ENCODE measurements at places on chromosomes 1 and 21.
A peak's percentile ranks its signal among the peaks of the same experiment; 100 is the strongest.

DNA sequence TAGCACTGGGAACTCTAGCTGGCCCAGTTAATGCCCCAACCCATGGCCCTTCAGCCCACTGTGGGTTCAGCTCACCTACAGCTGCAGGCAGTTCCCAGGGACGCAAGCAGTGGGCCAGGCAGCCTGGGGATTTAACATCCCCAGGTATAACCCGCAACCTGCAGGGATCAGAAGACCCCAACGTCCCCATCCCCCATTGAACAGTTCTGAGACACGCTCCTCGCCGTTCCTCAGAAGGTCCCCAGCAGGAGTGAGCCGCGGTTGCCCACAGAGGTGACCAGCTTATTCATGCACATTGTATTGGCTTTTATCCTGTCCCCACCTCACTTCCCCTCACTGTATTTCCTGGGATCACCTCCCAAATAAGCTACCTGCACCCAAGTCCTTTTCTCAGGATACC is 5.0 kb upstream of the MATN1 start:
- no peak for DNase-seq

DNA sequence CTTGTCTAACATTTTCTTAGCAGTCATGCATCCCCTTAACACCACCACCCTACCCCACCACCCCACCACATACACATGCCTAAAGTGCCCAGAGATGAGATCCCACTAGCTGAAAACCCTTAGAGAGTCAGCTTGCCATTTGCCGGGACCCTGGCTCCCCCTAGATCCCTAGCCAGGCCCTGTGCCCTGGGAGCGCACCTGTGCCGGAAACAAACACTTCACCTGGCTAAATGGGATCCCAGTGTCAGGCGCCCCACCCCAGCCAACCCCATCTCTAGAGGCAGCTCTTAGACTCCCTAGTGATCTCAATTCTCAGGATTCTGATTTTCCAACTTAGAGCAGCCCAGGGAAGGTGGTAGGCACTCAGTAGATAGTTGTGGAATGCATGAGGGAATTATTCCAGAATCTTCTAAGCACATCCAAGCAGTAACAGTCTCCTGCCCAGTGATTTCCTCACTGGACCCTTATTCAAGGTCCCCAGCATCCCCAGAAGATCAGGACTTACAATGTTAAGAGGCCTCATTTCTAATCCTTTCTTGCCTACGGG is 105.2 kb downstream of the LAMC2 start:
- no peak for DNase-seq

- DNase-seq = no peak
These were observed 60.2 kb downstream of the PCP4 start for GRCh38 chr21:39927304-39927886.

- no peak for DNase-seq
These were observed 39.9 kb upstream of the CSF3R start for GRCh38 chr1:36522461-36523229.

GRCh38 chr1:32448773-32449456 is 16.0 kb upstream of the ZBTB8B start:
- DNase-seq = no peak

DNA sequence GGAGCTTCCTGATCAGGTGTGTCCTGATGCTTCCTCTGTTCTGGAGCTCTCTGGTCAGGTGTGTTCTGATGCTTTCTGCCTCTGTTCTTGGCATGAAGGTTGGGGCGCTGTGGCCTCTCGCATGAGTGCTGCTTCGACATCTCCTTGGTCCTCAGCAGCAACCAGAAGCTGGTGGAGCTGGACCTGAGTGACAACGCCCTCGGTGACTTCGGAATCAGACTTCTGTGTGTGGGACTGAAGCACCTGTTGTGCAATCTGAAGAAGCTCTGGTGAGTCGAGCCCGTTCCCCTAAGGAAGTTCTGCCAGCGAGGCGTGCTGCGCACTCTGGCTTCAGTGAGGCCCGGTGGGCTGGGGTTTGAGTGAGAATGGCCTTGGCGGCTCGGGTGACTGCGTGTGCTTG is 18.0 kb downstream of the NLRP3 start:
- no peak for DNase-seq

GRCh38 chr1:94528299-94528698 is 13.3 kb downstream of the F3 start:
- peak; percentile 65 for DNase-seq

DNA sequence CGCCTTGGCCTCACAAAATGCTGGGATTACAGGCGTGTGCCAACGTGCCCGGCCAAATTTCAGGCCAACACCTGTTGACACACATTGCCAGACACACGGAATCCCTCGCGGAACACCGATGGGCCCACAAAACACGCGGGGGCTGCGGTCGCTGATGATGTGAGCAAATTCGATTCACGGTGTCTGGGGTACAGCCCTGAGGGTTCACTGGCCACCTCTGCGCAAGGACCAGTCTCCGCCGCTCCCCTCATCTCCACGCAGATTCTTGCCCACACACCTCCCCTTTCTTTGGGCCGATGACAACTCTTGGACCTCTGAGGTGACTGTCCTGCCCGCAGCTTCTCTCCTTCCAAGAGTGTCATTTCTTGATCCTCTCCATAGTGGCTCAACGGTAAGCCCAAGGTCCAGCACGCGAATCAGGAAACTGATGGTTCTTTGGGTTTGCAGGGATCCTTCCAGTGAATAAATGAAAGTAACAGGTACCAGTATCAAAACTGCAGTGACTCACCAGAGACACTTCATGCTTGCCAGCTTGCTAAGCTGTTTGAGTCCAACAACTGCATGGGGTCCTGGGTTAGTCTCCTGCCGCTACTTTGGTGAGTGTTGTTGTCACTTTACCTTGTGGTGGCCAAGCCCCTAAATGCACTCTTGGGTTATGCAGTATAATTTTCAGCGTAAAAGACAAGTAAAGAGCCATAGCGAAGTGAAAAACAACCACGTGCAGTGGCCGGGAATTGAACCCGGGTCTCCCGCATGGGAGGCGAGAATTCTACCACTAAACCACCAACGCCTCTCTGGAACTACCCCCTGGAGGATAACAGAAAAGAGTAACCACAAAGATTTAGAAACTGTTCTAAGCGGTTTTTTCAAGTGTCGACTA is 11.0 kb upstream of the RNU1-3 start:
- peak; percentile 47 for DNase-seq

DNA sequence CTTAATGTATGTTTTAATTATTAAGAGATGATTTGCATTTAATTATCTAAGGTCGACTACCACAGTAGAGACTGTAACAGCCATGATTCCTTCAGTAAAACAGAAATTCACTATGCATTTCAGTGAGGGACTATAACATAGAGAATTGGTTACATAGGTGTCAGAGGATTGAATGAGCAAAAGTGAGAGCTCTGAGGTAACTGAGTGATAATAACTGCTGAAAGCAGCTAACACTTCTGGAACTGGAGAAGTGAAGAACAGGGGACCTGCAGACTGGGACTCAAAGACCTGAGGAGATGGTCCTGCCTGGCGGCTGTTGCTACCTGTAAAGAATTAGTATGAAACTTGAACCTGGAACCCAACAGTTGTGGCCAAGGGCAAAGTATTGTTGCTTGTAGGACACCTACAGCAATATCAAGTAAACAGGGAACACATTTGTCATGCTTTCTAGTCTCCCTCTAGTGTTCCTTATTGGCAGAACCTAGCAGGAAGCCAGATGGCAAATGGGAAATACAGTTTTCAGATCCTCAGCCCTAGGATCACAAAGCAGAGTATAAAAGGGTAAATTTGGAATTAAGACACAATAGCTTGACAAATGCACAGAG is 110.6 kb downstream of the HS2ST1 start:
- DNase-seq = peak; percentile 43

- no peak for DNase-seq
These were observed 10.4 kb upstream of the NEK2 start for GRCh38 chr1:211685823-211686222.

GRCh38 chr1:99599678-99600175 is 46.2 kb upstream of the PALMD start:
- DNase-seq = peak; percentile 88

- DNase-seq = no peak
These were observed 989.0 kb downstream of the PLA2G4A start for GRCh38 chr1:187817782-187818181.

DNA sequence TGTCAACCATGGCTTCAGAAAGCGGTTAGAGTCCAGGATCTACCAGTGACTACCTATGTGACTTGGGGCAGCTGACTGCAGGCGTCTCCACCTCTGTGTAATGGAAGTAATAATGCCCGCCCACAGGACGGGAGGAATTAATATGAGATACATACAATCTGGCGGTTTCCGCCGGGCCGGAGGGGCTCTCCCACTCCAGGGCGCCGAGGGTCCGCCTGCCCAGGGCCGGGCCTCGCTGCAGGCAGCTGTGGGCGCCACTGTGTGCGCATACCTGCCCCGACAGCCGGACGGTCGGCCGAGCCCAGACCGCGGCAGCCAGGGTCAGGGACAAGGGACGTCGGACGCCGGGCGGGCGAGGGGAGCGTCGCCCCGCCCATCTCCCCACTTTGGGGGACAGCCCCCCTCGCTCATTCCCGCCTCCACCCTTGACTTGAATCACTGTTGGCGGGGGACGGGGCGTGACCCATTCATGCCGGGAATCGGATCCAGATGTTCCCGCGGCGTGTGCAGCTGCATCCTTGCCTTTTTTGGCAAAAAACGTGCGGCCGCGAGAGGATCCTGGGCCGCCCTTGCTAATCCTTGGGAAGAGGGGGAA is 6.0 kb upstream of the SF3A3 start:
- peak; percentile 98 for DNase-seq

DNA sequence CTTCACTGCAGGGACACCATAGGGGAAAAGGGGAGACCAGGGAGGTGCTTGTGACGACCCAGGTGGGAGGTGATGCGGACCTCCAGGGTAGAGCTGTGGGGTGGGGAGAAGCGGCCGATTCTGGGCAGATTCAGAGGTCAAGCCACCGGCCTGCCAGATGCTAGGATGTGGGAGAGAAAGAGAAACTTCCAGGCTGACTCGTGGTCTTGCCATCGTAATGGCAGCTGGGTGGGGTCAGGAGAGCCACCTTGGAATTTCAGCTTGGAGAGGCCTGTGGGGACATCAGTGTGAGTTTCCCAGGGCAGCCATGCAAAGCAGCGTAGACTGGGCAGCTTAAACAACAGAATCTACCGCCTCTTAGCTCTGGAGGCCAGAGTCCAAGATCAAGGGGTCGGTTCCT is 258.0 kb upstream of the VAMP3 start:
- no peak for DNase-seq

GRCh38 chr1:114152508-114153260 is 985 bp downstream of the SYT6 start:
- DNase-seq = no peak

DNA sequence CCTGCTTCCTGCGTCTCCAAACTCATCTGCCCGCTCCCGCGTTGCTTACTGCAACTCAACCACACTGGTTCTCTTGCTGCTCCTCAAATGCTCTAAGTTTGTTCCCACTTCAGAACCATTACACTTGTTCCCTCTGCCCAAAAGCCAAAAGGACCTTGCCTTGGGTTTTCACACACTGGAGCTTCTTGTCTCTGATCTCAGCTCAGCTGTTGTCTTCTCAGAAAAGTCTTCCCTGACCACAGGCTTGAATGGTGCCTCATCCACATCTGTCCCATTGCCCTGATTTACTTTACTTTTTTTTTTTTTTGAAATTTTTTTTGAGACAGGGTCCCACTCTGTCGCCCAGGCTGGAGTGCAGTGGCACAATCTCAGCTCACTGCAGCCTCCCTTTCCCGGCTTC is 44.3 kb upstream of the SYT14 start:
- DNase-seq = no peak

- no peak for DNase-seq
These were observed 116.1 kb downstream of the ATP5PO start for GRCh38 chr21:33799378-33800090.

DNA sequence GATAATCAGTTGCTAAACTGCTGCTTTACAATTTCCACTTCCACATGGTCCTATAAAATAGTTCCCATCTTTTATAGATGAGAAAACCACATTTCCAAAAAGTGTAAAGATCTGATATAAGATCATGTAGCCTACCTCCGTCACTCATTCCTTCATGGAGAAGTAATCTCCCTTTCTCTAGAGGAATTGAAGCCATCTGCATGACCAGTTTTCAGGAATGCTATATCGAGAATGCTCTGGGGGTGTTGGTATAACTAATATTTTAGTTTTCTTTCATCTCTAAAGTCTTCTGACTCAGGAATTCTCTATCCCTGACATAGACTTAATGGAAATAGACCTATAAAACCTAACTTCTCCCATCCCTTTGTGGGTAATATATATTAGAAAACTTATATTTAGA is 173.0 kb upstream of the UBE2U start:
- DNase-seq = no peak

- no peak for DNase-seq
These were observed 31.6 kb upstream of the DNAJC6 start for GRCh38 chr1:65277605-65278347.

- peak; percentile 77 for DNase-seq
These were observed 25.6 kb upstream of the PLA2G2E start for GRCh38 chr1:19949016-19949415.

GRCh38 chr21:15966231-15966630 is 236.4 kb downstream of the USP25 start:
- no peak for DNase-seq

Data from HCEC 1CT (cell line).